ENCODE measurements at places on chromosomes 16 and 17. TPM values are rescaled to one million over a fixed set of nuclear protein-coding genes. Genes with fewer than 3 reads are reported as not detected.

Gene CCL7
- not detected for total RNA-seq

DNA sequence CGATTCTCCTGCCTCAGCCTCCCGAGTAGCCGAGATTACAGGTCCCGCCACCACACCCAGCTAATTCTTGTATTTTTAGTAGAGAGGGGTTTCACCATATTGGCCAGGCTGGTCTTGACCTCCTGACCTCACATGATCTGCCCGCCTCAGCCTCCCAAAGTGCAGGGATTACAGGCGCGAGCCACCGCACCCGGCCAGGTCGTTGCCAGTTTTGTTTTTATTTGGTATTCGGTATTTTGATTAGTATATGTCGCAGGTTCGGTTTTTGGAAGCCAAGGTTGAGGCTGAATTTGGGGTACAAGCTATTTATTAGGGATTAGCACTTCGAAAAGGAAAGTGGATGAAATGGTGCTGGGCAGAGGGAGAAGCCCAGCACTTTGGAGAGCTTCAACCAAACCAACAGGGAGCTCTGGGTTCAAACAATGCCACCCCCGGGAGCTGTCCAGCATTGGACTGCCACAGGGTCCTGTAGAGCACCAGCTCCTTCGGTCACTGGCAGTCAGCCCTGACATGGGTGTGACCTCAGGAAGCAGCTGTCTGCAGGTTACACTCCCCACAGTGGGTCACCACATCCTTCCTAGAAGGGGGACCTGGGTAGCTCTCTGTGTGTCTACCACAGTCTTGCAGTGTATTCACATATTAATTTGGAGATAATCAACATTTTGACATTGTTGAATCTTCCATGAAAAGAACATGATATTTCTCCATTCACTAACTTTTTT is 1.5 kb upstream of the CLEC10A start:
- no peak for DNase-seq

DNA sequence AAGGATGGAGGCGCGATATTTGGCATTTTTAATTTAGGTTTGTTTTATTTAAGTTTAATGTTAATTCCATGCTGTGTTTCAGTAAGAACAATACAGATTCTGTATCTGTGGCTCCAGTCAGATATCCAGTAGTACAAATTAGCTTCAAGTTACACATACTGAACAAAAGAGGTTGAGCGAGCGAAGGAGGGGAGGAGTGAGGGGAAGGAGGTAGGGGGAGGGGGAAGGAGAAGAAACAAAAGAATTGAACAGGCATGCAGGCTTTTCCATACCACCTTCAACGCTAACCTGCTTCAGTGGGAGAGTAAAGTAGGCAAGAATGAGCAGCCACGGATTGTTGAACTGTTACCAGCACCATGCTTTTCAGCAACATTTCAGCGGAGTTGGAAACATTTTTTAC is 55.5 kb downstream of the YWHAE start:
- no peak for DNase-seq

GRCh38 chr17:3015890-3016289 is 47.5 kb downstream of the OR1D5 start:
- DNase-seq: no peak
